ENCODE measurements at places on chromosomes 6 and 20. TPM values are rescaled to one million over a fixed set of nuclear protein-coding genes. Genes with fewer than 3 reads are reported as not detected.

GPX6 gene
- total RNA-seq = not detected

SIRPG gene
- total RNA-seq = not detected

DNA sequence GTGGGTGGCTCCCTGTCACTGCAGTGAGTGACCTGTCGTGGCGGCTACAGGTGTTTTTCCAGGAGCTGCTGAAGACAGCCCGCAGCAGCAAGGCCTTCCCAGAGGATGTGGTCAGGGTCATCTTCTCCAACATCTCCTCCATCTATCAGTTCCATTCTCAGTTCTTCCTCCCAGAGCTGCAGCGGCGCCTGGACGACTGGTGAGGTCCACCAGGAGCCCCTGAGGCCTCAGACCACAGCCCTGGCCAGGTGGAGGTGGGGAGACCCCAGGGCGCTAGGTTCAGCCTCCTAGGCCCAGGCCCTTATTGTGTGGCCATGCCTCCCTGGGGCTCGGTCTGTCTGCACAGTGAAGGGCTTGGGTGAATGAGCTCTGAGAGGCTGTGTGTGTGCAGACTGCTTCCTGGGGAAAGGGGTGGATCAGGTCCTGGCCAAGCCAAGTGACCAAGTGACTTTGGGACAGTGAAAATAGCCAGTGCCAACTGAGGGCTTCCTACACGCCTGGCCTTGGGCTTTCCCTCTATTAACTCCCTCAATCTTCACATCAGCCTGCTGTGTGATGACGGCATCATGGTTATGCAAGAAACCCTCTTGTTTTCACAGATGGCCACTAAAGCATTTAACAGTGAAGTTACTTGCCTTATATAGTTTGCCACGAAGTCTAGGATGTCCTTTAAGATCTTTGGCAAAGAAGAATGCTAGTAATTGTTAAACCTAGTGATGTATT, 6.4 kb downstream of the FGD2 start:
- DNase-seq = no peak

GRCh38 chr20:19858466-19859371, 100.7 kb downstream of the RIN2 start:
- DNase-seq = no peak

FLRT3 gene
- 0.17 TPM for total RNA-seq

GRCh38 chr6:35282472-35282871, 15.1 kb upstream of the DEF6 start:
- DNase-seq = no peak
